ENCODE measurements at places on chromosomes 12 and 14. TPM values are rescaled to one million over a fixed set of nuclear protein-coding genes. Genes with fewer than 3 reads are reported as not detected.

The LALBA gene
- polyA plus RNA-seq = not detected

The TSPAN19 gene
- polyA plus RNA-seq = 1.8 TPM

The PGF gene
- polyA plus RNA-seq = 8.1 TPM

The ACOT6 gene
- polyA plus RNA-seq = 1.3 TPM

DNA sequence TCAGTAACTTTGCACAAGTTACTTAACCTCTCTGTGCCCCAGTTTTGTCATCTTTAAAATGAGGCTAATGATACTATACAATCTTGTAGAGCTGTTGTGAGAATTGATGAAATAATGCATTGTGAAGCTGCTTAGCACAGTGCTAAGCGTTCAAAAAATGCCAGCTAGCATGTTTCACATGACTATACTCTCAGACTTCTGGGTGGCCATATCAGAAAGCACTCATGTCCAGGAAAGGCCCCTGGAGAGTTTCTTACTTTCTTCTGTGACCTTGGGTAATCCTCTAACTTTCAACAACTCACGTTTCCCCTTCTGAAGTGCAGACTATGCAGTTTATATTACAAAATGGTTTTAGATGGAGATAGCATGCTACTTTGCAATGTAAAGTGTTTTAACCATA lies 68.1 kb downstream of the TPH2 start:
- no peak for DNase-seq

DNA sequence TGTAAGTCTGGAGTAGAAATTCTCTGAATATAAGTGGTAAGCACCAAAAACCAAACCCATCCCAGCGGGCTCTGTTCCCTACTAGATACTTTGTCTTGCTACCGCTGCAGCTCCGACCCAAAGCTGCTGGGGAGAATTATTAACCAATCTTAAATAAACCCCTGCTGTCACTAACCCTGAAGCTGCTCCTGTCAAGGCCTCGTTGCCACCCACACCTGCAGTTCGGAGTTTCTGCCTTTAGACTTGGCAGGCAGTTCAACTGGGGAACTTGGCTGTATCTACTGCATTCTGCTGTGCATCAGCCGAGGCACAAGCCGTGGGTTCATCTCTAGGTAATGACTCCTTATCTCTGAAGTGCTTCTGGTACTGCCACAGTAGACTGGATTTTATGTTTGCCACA lies 55.5 kb downstream of the PPM1A start:
- DNase-seq = no peak

DNA sequence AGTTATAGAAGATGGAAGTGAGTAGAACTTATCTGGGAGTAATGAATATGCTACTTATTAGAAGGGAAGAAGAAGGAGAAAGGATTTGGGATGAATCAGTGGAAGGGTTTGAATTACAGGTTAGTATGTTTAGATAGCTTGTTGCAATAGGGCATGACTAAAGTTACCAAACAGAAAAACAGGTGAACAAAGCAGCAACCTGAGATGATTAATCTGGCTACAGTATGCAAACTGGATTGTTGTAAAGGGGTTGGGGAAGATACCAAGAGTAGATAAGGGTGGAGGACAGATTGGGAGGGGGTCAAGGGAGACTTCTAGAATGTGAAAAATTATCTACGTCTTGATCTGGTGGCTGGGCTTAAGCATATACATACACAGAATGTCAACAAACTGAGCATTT lies 73.4 kb upstream of the CLEC14A start:
- no peak for DNase-seq

GRCh38 chr12:128711486-128711885 lies 112.3 kb downstream of the SLC15A4 start:
- DNase-seq = no peak

DNA sequence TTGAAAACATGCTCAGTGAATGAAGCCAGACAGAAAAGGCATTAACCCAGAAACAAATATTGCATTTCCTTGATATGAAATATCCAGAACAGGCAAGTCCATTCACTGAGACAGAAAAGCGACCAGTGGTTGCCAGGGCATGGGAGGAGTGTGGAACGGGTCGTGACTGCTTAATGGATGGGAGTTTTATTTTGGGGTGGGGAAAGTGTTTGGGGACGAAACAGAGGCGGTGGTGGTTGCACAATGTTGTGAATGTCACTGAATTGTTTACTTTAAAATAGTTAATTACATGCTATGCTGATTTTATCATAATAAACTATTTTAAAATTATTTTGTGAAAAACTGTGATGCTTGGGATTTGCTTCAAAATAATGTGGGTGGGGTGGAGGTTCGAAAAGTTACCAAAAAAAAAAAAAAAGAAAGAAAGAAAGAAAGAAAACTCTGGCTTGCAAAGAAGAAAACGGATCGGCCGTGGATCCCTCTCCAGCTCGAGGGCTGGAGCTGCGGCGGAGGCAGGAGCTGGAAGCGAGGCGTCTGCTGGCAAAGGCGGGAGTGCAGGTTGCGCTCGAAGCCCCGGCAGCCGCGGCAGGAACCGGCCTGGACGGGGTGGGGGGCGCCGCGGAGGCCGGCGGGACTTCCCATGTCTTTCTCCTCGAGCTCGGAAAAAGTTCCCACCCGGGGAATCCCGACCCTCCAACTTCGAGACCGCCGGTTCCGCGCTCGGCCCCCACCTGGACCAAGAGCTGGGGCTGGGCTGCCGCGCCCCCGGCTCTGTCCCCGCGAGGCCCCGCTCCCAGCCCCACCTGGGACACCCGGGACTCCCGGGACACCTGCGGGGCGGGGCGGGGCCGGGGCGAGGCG lies 524 bp upstream of the P2RX2 start:
- DNase-seq = no peak

- no peak for DNase-seq
These were observed 36.2 kb upstream of the SGPP1 start for GRCh38 chr14:63764103-63764502.

GRCh38 chr12:5587711-5588121 lies 155.8 kb downstream of the NTF3 start:
- DNase-seq = no peak

DNA sequence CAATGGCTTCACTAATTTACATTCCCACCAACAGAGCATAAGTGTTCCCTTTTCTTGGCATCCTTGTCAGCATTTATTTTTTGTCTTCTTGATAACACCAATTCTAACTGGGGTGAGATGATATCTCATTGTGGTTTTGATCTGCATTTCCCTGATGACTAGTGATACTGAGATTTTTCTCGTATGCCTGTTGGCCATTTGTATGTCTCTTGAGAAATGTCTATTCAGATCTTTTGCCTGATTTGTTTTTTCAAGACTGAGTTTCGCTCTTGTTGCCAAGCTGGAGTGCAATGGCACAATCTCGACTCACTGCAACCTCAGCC lies 4.7 kb upstream of the PLD4 start:
- no peak for DNase-seq

DNA sequence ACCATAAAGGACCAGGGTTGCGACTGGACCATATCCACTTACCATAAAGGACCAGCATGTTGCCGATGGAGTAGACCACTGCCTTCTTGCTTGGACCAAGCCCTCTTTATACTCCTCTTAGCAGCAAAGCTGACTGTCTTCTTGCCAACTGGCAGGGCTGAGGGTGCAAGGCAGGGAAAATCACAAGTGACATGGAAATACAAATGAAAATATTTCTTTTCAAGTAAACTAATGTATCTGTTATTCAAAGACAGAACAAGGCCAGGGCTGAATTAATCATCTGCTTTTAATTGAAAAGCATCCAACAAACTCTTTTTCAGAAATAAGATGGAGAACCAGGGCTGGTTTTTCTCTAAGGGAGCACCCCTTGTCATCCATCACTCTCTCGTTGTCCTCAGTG lies at the start of gene CELA1:
CELA1 (minus strand) TSS at position 99 of the 400 bp plus-strand sequence; CDS start at position 58, 41 bp downstream.
- DNase-seq = no peak

DNA sequence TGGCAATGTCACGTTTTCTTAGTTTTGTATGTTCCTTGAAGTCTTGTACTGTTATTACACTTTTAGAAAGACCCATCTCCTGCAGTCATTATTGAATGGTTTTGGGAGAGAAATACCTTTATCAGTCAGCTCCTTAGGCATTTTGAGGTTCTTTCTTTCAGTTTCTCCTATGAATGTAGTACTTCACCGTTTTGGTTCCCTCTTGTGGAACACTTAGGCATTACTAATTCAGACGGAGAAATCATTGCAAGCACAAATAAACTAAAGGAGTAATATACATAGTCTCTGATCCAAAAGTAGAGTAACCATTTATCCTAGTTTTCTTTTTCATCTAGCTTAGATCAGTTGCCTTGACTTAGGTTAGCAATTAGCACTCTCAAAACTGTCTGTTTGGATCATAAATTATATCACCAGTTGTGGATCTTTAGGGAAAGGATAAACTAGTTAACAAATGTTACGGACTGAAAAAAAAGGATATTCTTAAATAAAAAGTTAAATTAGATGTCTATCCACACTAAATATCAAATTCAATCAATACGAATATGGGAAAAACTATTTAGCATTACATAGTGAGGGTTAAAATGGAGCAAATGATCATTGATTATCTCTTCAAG lies 1538.3 kb upstream of the SEL1L start:
- no peak for DNase-seq

- DNase-seq = no peak
These were observed 2.5 kb downstream of the PTPN6 start for GRCh38 chr12:6953442-6954315.

GRCh38 chr12:117622741-117623140 lies 261.3 kb upstream of the NOS1 start:
- no peak for DNase-seq

GRCh38 chr12:1639538-1639937 lies 10.5 kb downstream of the WNT5B start:
- no peak for DNase-seq

DNA sequence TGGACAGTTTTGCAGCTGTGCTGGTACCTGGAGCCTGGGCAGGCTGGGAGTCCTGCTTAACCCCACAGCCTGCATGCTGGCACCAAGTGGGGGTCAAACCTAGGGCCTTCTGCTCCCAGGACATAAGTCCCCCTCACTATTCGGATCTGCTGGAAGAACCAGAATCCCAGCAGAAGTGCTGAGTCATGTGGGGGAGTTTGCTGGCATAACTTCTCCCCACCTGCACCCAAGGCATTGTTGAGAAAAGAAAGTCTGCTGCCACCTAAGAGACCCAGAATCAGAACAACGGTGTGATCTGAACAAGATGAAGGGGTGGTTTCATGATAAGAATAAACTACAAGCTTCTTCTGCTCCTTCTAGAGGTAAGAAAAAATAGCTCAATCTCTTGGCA lies 102.7 kb downstream of the RBM19 start:
- no peak for DNase-seq

DNA sequence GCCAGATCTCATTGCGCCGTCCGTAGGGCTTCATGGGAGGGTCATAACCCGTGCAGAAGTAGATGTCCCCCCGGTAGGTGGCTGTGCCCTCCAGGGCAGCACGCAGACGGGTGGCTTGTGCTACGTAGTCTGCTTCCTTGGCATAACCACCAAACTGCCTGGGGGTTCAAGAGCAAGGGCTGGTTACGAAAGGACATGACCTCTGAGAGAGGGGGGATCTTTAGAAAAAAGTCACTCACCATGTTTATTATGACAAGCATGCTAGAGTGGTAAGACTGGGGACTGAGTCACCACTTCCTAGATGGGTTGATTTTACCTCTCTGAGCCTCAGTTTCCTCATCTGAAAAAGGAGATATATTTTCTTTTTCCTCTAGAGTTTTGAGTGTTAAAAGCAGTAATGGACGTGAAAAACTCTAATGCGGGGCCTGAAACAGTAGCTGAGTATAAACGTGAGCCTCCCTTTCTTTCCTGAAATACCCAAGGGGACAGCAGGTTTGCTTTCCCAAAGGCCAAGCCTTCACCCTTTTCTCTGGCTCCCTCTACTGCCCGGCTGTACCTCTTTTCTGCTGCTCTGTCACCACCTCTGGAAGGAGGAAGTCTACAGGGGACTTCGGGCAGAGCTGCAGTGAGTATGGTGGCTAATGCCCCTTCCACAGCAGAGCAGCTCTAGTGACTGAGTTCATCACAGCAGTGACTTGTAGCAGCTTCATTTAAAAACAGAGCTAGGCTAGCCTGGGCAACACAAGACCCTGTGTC lies 23.5 kb upstream of the GPRC5D start:
- no peak for DNase-seq

DNA sequence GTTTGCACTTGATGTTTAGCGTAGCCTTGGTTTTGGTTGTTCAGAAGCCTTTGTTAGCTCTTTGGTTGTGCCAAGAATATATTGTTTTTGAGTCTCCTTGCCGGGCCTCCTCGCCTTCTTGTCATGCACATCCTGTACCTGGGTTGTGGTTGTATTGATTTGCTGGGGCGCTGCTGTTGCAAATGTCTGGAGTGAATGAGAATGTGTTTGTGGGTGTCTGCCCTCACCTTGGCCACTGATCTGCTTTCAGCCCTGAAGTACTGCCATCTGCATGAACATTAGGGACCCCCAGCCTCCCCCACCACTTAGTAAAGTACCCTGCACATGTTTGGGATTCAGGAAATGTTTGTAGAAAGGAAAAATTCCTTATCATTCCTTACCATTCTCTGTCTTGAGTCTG lies 16.5 kb downstream of the PRKCH start:
- no peak for DNase-seq

DNA sequence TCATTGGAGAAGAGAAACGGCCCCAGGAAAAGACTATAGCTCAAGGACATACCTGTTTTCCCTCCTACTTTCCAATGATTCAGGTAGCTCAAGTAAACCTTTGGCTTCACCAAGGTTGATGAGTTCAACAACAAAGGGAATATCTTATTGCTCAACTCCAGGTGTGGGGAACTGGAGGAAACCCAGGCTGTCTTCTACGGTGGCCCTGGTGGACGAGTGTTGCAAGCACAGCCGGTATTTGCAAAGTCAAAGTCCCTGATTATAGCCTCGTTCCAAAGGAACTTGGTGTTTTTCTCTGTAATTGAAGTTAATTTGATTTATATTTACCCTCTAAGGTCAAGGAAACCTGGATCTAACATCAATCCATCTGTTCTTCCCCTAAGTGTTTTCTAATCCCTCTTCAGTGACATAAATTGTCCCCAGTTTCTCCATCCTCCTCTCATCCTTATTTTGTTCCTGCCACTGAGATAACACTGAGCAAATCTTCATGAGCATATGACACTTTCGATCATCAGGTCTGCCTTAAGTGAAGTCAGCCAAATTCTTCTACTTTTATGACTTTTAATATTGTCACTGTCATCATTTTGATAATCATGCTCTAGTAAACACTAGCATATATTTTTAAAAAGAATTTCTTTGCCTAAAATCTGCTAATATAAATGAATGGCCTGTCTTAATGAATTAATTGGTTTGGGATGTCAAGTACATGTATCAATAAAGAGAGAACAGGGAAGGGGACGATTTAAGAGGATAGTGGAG lies 174.6 kb upstream of the TBX3 start:
- DNase-seq = no peak

DNA sequence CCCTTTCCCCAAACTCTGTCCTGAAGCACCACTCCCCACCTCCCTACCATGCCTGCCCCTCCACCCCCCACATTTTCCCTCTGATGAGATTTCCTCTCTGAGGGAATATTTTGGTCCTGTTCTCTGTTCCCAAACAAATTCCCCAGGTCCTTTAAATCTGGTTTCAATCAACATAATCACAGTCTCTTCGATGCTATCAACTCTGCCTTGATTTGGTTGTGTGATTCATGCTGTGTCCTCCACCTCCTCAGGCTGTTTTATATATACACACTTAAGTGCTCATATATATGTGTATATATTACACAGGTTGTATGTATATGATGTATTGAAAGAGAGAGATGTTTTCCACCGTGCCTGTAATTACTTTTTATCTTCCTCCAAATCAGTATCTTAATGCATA lies 36.0 kb downstream of the NTF3 start:
- no peak for DNase-seq

Data from spinal cord (tissue), 10 donors.